ENCODE measurements at places on chromosomes 16 and 17.
A peak's percentile ranks its signal among the peaks of the same experiment; 100 is the strongest.

DNA sequence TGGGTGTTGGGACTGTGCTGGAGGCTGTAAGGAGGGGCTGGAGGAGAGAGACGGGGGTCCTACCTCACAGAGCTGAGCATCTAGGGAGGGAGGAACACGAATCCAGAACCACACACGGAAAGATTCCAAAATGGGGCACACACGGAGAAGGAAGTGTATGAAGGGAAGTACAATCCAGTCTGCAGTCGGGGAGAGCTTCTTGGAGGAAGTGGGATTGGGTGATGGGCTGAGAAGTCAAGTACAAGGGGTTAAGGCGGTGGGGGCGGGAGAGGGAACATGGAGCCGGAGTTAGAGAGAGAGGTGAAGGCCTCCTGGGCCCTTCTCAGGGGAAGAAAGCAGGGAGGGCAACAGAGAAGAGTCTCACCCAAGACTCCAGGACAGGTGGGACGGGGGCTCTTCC is 107.5 kb upstream of the CREBBP start:
- no peak for DNase-seq

DNA sequence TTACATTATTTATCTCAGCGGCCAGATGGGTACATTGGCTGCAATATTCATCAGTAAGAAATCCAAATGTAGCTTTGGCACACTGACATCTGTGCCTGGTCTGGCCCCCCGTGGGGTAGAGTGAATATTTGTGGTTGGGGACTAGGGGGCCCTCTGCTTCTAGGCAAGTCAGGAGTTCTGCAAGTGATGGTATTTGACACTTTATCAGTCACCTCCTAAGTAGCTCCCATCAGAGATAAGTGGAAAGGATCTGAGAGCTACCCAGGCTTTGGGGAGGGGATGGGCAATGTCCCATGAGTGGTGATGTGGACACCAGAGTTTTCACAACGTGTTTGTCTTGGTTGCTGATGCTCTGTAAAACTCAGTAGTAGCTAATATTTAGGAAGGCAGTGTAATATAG is 609.9 kb upstream of the RBFOX1 start:
- no peak for DNase-seq

DNA sequence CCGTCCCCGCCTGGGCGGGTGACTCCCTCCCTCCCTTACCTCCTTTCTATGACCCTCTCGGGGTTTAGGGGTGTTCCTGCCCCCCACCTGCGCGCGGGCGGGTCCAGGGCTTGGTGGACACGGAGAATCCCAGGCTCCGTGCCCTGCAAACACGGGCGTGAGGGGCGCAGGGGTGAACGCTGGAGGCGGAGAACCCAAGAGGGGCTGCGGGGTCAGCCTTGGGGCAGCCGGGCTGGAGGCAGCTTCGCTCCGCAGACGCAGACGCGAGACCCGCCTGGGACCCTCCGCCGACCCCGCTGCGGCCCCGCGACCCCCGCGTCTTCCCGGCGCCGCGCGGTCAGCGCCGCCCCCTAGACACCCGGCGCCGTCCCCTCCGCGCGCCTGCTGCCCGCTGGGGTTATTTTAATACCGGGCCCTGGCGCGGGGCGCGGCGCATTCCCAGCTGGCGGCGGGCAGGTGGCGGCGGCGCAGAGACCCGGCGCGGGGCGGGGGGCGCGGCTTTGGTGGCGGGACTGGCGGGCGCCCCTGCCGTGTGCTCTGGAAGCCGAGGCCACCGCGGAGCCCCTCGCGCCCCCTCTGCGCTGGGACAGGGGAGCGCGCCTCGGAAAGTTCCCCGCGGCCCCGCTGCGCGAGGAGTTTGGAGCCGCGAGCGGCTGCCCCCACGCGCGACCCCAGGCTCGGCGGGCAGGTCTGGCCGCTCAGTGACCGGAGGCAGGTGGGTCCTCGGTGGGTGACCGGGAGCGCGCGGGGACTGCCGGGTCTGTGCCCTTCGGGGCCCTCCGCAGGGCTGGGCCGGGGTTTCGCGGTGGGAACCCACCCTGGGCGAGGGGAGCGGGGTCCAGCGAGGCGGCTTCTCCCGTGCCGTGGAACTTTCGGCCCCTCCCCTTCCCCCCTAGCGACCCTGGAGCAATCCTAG is at the start of gene UTS2R:
UTS2R (plus strand) TSS at position 433 of the 916 bp plus-strand sequence. CDS start 2,560 bp downstream, outside the sequence.
- no peak for DNase-seq

GRCh38 chr17:50541402-50541715 is 5.6 kb upstream of the SPATA20 start:
- no peak for DNase-seq

DNA sequence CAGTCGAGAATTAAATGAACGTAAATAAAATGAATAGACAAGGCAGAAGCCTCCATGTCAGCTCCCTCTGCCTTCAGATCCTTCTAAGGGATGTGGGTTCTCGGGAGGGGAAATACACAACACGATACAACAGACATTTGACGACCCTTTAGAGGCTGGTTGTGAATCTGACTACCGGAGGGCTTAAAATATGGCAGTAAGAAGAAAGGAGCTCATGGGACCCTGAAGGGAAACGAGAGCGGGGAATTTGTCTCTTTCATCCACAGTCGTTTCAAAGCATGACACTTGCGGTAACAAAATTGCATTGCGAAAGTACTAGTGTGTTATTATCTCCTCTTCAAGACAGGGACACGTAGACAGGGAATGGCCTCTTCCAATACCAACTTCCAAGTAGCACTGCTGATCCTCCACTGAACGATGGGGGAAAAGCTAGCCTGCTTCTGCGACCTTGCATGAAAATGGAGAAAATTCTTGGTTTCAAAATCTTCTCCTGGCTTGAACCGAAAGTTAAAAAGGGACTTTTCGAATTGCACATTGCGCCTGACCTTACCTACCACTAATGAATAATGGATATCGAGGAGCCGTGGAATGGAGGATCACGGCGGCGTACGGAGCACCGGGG is 1.2 kb upstream of the TNRC6C start:
- no peak for DNase-seq

- DNase-seq, result no peak
Observed at GRCh38 chr17:41681776-41682175, 6.9 kb upstream of the EIF1 start.

- peak; percentile 20 for DNase-seq
Observed at GRCh38 chr17:17236295-17237025, 508 bp downstream of the FLCN start.

GRCh38 chr17:8152112-8152775 is at the start of gene PER1:
PER1 (minus strand) TSS chr17:8152404; CDS start chr17:8150706, 1,698 bp downstream.
- peak; percentile 68 for DNase-seq
